ENCODE measurements at places on chromosomes 4 and X.

DNA sequence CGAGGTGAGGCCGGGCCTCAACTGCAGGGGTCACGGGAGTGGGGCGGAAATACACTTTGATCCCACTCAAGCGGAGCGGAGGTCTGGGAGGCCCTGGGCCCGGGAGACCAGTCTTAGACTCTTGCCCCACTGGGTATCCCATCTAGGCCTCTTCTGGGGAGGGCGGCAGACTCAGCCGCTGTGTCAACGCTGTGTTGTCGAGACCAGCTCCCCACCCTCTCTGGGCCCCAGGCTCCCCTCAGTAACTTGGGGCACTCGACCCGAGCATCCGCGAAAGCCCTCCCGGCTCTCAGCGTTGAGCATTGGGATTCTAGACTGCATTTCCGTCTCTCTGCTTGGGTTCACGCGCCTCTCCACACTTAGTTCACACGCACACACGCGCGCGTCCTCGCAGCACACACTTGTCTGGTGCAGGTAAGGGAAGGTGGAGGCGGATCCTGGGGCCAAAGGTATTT lies 1.7 kb downstream of the NKX3-2 start:
- no peak for DNase-seq

GRCh38 chrX:120790118-120790517 lies 85.5 kb downstream of the CT47B1 start:
- peak; percentile 82 for DNase-seq

DNA sequence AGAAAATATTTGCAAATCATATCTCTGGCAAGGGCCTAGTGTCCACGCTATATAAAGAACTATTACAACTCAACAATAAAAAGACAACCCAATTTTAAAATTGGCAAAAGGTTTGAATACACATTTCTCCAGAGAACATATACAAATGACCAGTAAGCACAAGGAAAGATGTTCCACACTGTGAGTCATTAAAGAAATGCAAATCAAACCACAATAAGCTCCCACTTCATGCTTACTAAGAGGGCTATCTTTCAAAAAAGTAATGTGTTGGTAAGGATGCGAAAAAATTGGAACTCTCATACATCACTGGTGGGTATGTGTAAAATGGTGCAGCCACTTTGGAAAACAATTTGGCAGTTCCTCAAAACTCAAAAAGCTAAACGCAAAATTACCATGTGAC lies 884.0 kb upstream of the INTU start:
- DNase-seq = no peak

DNA sequence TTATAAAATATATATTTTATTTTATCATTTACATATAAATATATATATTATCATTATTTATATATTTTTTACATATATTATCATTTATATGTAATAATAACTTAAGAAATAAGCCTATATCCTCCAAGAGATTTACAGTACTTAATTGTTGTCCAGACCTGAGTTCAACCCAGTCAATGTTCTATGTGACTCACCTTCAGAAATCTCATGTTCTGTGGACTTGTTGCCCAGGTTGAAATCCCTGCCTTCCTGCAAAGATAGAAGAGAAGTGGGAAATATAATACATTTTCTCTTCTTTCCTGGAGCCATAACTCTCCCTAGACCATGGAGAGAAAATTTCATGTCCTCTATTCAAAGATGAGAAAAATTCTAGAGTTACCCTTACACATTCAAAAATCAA lies 247.3 kb downstream of the PARM1 start:
- DNase-seq = no peak

GRCh38 chr4:187357821-187358220 lies 634.2 kb upstream of the FAT1 start:
- no peak for DNase-seq

DNA sequence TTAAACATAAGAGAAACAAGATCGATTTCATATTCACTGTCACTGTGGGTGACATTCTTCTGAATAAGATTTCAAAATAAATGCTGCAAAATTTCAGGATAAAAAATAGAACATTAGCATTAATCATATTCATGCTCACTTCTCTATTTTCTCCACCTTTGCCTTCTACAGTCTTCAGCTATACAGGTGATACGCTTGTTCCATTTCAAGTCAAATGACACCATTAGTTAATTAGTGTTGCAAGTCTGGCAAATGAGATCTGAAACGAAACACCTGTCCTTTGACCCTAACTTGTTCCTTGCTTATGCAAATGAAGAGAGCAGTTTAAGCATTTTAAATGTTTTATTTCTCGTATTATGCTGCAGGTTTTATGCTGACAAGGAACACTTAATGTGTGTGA lies 667.5 kb upstream of the MAGEB2 start:
- no peak for DNase-seq

- DNase-seq = no peak
Observed at GRCh38 chr4:84479663-84480062, 19.4 kb downstream of the NKX6-1 start.

GRCh38 chr4:37516057-37516775 lies 170.0 kb downstream of the RELL1 start:
- no peak for DNase-seq

All from MCF 10A (cell line).